ENCODE measurements at places on chromosomes 3 and 15. TPM values are rescaled to one million over a fixed set of nuclear protein-coding genes. Genes with fewer than 3 reads are reported as not detected.

DNA sequence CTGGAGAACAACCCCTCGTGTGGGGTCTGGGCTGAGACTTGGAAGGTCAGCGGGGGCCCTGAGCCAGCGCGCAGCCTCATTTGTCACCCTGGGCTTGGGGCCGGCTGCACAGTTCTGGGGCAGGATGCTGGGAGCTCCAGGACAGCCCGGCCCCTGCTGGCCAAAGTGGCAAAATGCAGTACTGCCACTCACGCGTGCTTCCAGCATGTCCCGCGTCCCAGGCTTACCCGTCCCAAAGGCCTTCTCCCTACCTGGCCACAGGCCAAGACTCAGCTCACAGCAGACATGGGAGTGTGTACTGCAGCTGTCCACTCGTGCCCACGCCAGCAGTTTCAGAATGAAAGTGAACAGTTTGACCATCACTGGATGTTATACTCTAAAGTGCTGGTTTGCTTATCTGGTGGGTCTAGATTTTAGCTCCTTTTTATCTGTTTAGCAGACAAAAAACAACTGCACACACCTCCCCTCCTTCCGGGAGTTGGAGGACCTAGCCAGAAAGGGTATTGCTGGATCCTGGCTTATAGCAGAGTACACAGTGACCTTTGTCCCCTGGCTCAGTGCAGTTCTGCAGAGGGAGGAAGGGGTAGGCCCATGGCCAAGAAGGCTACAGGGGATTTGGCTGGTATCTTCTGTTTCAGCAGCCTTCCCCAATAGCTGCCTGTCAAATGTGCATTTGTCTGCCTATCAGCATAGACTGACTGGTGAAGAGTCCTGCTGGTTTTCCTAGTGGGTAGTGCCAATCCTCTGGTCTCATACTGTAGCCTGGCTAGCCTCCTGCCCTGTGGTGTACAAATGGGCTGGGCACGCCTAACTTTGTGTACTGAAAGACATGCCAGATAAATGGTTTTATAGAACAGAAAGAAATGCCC, 23.2 kb upstream of the IP6K2 start:
- DNase-seq, result peak; percentile 86
- no peaks in the 10 kb centered on the region for H3K27me3 ChIP-seq
- peaks cover 31% of the 10 kb centered on the region for H3K4me1 ChIP-seq
- no peak overlapping the region for H3K4me3 ChIP-seq

DNA sequence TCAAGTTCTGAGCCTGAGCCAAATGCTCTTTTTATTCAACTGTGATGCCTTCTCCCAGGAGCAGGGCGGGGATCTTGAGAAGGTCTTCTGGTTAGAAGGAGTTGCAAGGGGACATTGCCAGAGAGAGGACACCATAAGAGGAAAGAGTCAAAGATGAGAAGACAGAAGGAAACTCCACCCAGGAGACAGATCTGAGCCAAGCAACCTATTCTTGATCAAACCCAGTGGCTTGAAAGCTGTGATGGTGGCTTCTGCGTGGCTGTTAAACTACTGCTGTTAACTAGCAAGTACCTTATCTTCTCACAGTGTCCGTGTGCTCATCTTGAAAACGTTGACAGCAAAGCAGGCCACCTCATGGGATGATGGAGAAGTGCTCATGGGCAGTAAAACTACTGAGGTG, 19.8 kb upstream of the AGBL1 start:
- H3K27me3 ChIP-seq, result no peaks in the 10 kb centered on the region
- no peaks in the 10 kb centered on the region for H3K36me3 ChIP-seq
- no peak overlapping the region for H3K4me3 ChIP-seq
- H3K4me1 ChIP-seq, result no peaks in the 10 kb centered on the region
- no peak for DNase-seq
- H3K27ac ChIP-seq, result no peak overlapping the region

GRCh38 chr15:84973492-84974460, 7.9 kb upstream of the PDE8A start:
- no peak overlapping the region for H3K4me3 ChIP-seq
- H3K36me3 ChIP-seq, result no peaks in the 10 kb centered on the region
- H3K4me1 ChIP-seq, result no peaks in the 10 kb centered on the region
- no peak overlapping the region for H3K27ac ChIP-seq

GRCh38 chr3:152574461-152575079, 260.4 kb upstream of the P2RY1 start:
- peak; percentile 76 for DNase-seq
- no peaks in the 10 kb centered on the region for H3K36me3 ChIP-seq
- H3K27me3 ChIP-seq, result no peaks in the 10 kb centered on the region
- no peak overlapping the region for H3K4me3 ChIP-seq
- no peak overlapping the region for H3K27ac ChIP-seq

GRCh38 chr15:55183679-55184078, 13.1 kb downstream of the RSL24D1 start:
- no peaks in the 10 kb centered on the region for H3K4me1 ChIP-seq
- no peak overlapping the region for H3K4me3 ChIP-seq
- H3K27ac ChIP-seq, result no peak overlapping the region

DNA sequence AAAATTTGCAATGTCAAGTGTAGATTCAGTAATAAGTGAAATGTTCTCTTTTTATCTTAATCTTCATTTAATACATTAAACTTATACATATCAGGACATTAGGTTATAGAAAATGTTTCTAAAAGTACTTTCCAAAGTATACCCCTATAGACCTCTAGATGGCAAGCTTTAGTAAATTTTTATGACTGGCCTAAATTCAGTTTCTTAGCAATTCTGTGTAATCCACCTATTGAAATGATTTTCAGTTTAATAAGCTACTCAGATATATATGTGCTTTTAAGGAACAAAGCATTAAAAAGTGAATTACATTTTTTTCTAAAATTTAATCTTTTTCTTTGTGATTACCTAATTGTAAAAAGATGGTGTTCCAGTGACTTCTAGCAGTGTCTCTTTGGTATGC, 342.2 kb downstream of the GBE1 start:
- H3K4me3 ChIP-seq, result no peak overlapping the region
- no peaks in the 10 kb centered on the region for H3K36me3 ChIP-seq
- no peaks in the 10 kb centered on the region for H3K4me1 ChIP-seq
- no peak for DNase-seq

GRCh38 chr3:42847731-42848130, 27.9 kb downstream of the CYP8B1 start:
- H3K4me3 ChIP-seq, result no peak overlapping the region
- peaks cover 41% of the 10 kb centered on the region for H3K4me1 ChIP-seq
- H3K27ac ChIP-seq, result peak overlapping the region; percentile 35
- no peaks in the 10 kb centered on the region for H3K36me3 ChIP-seq

GRCh38 chr3:45234250-45234649, 8.2 kb upstream of the TMEM158 start:
- H3K36me3 ChIP-seq, result no peaks in the 10 kb centered on the region
- no peaks in the 10 kb centered on the region for H3K27me3 ChIP-seq
- H3K4me3 ChIP-seq, result no peak overlapping the region

GNAT1 gene
- total RNA-seq, result 1.2 TPM

- no peaks in the 10 kb centered on the region for H3K4me1 ChIP-seq
- no peak overlapping the region for H3K27ac ChIP-seq
- no peaks in the 10 kb centered on the region for H3K27me3 ChIP-seq
- no peak overlapping the region for H3K4me3 ChIP-seq
- H3K36me3 ChIP-seq, result no peaks in the 10 kb centered on the region
- DNase-seq, result no peak
Observed at GRCh38 chr3:183285318-183285717, 32.3 kb downstream of the B3GNT5 start.

- no peaks in the 10 kb centered on the region for H3K27me3 ChIP-seq
- H3K36me3 ChIP-seq, result no peaks in the 10 kb centered on the region
- peak overlapping the region; percentile 81 for H3K27ac ChIP-seq
Observed at GRCh38 chr3:170740726-170741591, 129.0 kb downstream of the RPL22L1 start.

DNA sequence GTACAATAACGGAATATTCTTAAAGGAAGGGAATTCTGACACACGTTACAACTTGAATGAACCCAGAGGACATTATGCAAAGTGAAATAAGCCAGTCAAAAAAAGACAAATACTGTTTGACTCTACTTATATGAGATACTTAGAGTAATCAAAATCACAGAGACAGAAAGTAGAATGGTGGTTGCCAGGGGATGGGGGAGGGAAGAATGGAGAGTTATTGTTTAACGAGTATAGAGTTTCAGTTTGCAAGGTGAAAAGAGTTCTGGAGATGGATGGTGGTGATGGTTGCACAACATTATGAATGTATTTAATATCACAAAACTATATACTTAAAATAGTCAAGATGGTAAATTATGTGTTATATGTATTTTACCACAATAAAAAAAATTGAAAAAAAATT, 112.9 kb upstream of the ARHGEF3 start:
- no peaks in the 10 kb centered on the region for H3K36me3 ChIP-seq

CHL1 gene
- total RNA-seq, result 9.0 TPM

GRCh38 chr3:37653466-37653865, 208.2 kb upstream of the CTDSPL start:
- H3K4me1 ChIP-seq, result peaks cover 6% of the 10 kb centered on the region
- H3K27ac ChIP-seq, result no peak overlapping the region
- no peak for DNase-seq
- no peaks in the 10 kb centered on the region for H3K36me3 ChIP-seq
- H3K27me3 ChIP-seq, result no peaks in the 10 kb centered on the region

SNTN gene
- not detected for total RNA-seq

FRMD4B gene
- total RNA-seq, result 13.7 TPM

- H3K36me3 ChIP-seq, result no peaks in the 10 kb centered on the region
- DNase-seq, result peak; percentile 40
- H3K4me3 ChIP-seq, result no peak overlapping the region
- H3K27ac ChIP-seq, result no peak overlapping the region
- H3K4me1 ChIP-seq, result no peaks in the 10 kb centered on the region
Observed at GRCh38 chr15:38440353-38441129, 13.4 kb upstream of the FAM98B start.

DNA sequence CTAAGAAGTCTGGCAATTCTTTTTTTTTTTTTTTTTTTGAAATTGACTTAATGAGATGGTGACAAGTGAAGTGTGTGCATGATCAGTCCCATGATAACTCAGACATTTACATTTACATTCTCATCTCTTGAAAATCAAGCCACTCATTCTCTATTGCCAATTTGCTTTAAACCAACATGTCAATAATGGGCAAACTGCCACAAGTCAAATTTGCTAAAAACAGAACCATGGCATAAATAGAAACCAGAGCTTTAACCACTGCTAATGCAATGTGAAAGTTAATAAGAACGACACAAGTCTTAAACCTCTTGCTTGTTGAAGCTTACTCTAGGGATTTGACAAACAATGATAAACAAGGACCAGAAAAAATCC, 12.0 kb upstream of the COL8A1 start:
- H3K4me3 ChIP-seq, result no peak overlapping the region
- no peaks in the 10 kb centered on the region for H3K36me3 ChIP-seq
- no peak overlapping the region for H3K27ac ChIP-seq
- no peak for DNase-seq
- H3K27me3 ChIP-seq, result no peaks in the 10 kb centered on the region

- H3K4me3 ChIP-seq, result no peak overlapping the region
- H3K27me3 ChIP-seq, result no peaks in the 10 kb centered on the region
- no peaks in the 10 kb centered on the region for H3K4me1 ChIP-seq
- no peak overlapping the region for H3K27ac ChIP-seq
Observed at GRCh38 chr3:171156401-171157010, 130.0 kb upstream of the SLC2A2 start.

TNNC1 gene
- 11.3 TPM for total RNA-seq

DNA sequence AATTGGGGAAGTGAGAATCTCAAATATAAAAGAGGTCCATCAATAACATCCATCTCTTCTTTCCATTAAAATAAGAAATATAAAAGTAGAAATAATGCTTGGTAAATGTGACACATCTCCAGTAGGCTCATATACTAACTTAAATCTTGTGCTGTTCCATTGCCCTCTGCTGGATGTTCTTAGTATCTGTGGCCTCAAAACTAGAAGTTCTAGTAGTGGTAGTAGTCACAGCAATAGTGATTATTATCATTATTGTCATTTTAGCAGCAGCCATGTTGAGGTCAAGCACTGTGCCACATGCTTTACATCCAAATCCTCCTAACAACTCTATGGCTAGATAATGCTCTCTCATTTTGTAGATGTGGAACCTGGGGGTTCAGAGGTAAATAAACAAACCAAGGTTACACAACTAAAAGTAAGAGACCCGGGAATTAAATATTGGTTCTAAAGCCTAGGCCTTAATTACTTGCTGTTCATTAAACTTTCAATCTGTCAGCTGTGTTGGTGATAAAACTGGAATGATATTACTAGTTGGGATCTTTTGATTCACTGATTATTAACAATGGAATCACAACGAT, 20.2 kb upstream of the BTLA start:
- H3K4me3 ChIP-seq, result no peak overlapping the region
- no peaks in the 10 kb centered on the region for H3K27me3 ChIP-seq
- H3K36me3 ChIP-seq, result no peaks in the 10 kb centered on the region
- H3K27ac ChIP-seq, result no peak overlapping the region
- DNase-seq, result peak; percentile 41

DNA sequence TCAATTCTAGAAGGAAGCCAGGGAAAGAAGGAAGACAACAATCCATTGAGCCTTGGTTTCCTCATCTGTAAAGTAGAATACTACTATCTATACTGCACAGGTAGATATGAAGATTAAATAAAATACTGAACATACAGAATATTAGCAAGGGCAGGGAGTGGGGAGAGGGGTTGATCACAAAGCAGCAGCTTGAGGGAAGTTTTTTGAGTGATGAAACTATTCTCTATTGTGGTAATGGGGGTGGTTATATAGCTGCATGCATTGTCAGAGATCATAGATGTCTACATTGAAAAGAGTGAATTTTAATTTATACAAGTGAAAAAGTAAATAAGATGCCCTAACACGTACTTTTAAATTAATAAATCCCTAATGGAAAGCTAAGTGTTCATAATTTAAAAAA, 242.6 kb upstream of the LRTM1 start:
- no peaks in the 10 kb centered on the region for H3K36me3 ChIP-seq
- no peak for DNase-seq
- no peak overlapping the region for H3K4me3 ChIP-seq
- H3K27ac ChIP-seq, result no peak overlapping the region
- no peaks in the 10 kb centered on the region for H3K4me1 ChIP-seq

TEX55 gene
- total RNA-seq, result 158 TPM

- no peaks in the 10 kb centered on the region for H3K4me1 ChIP-seq
- no peak overlapping the region for H3K4me3 ChIP-seq
- H3K27me3 ChIP-seq, result no peaks in the 10 kb centered on the region
- no peaks in the 10 kb centered on the region for H3K36me3 ChIP-seq
- no peak for DNase-seq
Observed at GRCh38 chr15:62886431-62887071, 156.0 kb upstream of the TPM1 start.
